NCI-H446 (cell line): ENCODE measurements at places on chromosomes 16 and 17.
A peak's percentile ranks its signal among the peaks of the same experiment; 100 is the strongest.

GRCh38 chr17:80101011-80101945, at the start of gene GAA:
TSS of gene GAA (plus strand) at chr17:80101581. CDS start at chr17:80104587, 3,006 bp downstream.
- peak; percentile 71 for DNase-seq

GRCh38 chr17:7511108-7511507, 26.9 kb downstream of the POLR2A start:
- DNase-seq, result no peak

DNA sequence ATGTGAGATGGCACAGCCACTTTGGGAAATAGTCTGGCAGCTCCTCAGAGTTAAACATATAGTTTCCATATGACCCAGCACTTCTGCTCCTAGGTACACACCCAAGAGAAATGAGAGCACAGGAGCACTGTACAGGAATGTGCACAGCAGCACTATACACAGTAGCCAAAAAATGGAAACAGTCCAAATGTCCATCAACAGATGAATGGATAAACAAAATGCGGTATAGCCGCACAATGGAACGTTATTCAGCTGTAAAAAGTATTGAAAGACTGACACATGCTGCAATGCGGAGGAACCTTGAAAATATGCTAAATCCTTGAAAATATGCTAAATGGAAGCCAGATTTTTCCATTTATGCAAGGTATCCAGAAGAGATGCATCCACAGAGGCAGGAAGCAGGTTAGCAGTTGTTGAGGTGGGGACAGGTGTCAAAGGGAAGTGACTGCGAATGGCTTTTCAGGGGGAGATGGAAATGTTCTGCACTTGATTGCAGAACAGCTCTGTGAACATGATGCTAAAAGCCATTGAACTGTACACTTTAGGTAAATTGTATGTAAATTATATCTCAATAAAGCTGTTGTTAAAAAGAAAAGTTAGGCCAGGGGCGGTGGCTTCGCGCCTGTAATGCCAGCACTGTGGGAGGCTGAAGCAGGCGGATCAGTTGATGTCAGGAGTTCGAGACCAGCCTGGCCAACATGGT, 80.7 kb downstream of the MPRIP start:
- no peak for DNase-seq

DNA sequence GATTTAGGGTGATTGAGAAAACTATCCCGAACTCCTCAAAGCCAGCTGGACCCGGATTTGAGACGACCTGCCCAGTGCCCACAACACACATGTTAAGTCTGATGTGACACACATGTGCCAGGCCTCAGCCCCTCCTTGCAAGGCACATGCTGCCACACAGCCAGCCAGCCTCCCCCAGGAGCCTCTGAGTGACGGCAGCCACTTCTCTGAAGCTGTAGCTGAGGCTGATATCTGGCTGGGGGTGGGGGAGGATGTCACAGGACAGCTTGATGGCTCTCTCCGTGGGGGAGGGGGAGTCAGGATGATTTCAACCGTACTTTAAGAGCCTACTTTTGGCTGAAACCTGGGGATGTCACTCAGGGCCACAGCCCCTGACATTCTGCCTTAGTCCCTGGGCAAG, 40.9 kb downstream of the SRCIN1 start:
- peak; percentile 23 for DNase-seq

DNA sequence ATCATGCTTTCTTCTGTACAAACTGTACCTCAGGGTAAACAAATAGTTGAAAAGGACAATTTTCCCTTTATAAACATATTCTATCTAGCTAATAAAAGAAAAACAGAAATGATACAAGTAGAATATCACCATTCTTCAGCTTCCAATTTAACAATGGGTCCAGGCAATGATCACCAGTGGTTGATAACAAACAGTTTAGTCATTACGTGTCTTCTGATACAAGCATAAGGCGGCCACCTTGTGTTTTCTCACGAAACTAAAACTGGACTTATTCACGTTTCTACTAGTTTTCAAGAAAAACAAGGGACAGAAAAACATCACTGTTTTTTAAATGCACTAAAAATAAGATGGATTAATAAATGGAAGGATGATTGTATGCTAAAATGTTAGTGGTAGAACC, 58.3 kb downstream of the STH start:
- DNase-seq, result no peak
